T-helper 9 cell (primary cell): ENCODE measurements at places on chromosomes 12 and 14.

GRCh38 chr12:49874142-49874897, 29.4 kb downstream of the FAIM2 start:
- DNase-seq = no peak

- DNase-seq = no peak
Observed at GRCh38 chr14:79580906-79581305, 630.4 kb downstream of the DIO2 start.

DNA sequence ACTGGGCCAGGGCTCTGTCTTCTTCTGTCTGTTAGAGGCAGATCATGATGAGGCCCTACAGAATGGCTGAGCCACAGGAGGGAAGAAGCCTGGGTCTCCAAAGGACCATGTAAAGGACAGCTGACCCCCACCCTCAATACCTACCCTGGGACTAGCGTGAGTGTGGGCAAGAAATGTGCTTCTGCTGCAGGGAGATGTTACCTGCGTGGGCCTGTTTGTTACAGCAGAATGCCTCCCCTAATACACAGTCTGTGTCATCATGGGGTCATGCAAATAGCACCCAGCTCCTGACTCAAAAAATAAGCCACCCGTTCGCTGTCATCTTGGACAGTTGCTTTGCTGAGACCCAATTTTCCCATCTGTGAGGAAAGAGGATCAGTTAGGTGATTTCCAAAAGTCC, 90.6 kb downstream of the CALM1 start:
- DNase-seq = no peak

DNA sequence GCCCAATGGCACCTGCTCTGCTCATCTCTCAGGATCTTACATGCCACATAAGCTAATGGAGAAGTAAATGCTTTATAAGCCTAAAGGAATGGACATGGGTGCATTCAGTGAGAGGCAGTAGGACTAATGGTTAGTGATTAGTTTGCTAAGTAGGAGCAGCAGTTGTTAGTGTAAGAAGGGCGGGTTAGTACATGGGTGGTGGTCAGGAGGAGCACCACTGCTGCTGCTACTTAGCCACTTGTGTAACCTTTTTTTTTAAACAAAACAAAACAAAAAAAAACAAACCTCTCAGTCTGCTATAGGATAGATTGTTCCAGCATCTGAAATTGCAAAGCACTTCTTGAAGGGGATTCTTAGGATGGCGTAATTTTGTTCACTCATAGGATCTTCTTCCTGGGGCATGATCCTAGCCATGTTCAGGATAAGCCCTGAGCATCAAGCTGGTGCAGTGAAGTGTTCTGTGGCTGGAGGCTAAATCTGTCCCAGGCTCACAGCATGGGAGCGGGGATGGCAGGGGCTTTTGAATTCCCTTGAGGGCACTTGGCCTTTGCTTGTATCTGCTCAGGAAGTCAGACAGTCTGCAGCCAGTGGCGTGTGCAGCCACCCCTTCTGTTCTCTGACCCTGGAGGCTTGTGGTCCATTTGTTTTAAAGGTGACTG, 63.6 kb downstream of the CHST11 start:
- no peak for DNase-seq
